ENCODE measurements at places on chromosomes 16 and 17.

- no peak for DNase-seq
These were observed 31.2 kb downstream of the CIBAR2 start for GRCh38 chr16:85081038-85081437.

DNA sequence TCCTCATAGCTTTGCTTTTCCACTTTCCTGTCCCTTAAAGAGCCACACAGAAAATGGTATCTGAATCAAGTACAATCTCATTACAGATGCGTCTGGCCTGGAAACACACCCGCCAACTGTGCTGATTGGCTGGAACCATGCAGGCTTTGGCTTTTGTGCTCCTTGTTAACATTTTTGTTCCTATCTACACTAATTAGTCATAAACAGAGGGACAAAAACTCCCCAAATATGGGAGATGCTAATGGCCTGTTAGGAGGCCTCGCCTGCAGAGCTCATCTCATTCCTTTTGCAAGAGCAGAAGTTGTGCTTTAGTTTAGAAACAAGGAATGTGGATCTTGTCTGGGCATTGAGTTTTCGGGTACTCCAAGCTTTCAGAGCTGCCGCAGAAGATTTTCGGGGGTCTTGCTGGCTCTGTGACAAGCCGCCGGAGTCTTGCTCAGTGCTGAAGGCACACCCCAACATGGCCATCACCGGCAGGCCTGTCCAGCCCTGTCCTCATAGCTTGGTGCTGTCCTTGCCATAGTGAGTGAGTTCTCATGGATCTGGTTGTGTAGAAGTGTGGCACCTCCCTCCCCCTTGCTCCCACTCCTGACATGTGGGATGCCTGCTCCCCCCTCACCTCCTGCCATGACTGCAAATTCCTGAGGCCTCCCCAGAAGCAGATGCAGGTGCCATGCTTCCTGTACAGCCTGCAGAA lies 69.8 kb downstream of the METRNL start:
- DNase-seq = peak; percentile 39

DNA sequence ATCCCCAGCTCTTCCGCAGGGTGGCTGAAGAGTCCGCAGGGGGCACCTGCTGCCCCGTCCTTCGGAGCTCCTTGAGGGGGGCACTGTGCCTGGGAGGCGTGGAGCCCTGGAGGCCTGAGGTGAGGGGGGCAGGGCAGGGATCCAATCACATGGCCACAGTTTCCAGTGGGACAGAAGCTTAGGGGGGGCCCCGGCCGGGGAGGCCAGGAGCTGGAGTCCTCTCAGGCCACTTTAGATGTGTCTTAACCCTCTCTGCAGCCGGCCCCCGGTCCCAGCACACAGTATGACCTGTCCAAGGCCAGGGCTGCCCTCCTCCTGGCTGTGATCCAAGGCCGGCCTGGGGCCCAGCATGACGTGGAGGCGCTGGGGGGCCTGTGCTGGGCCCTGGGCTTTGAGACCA lies 10.8 kb downstream of the ZNF213 start:
- DNase-seq = peak; percentile 69

- DNase-seq = peak; percentile 94
These were observed 2.6 kb upstream of the TSPOAP1 start for GRCh38 chr17:58330997-58331814.

GRCh38 chr17:57892820-57893595 lies 43.2 kb upstream of the MRPS23 start:
- DNase-seq = peak; percentile 90

DNA sequence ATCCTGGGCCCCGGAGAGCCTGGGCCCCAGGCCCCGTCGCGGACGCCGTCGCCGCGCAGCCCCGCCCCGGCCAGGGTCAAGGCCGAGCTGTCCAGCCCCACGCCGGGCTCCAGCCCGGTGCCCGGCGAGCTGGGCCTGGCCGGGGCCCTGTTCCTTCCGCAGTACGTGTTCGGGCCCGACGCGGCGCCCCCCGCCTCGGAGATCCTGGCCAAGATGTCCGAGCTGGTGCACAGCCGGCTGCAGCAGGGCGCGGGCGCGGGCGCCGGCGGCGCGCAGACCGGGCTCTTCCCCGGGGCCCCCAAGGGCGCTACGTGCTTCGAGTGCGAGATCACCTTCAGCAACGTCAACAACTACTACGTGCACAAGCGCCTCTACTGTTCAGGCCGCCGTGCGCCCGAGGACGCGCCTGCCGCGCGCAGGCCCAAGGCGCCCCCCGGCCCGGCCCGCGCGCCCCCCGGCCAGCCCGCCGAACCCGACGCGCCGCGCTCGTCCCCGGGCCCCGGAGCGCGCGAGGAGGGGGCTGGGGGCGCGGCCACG lies 36.8 kb upstream of the ZC3H18 start:
- DNase-seq = no peak

DNA sequence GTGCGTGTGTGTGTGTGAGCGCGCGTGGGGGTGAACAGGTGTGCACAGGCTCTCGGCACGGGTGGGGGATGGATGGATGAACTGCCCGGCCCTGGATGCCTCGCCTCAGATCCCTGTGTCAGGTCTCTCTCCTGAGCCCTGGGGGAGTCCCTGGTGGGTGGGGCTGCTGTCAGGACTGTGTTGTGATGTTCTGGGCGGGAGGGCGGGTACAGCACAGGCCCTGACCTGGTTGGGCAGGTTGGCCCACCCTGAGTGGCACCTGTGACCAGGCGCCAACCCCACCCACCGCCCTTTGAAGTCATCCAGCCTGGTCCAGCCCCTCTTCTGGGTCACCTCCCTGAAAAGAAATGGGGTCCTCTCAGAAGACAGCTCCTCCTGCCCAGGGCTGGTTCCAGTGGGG lies 41.6 kb upstream of the TAC4 start:
- DNase-seq = no peak

- DNase-seq = no peak
These were observed 11.6 kb downstream of the SLC13A2 start for GRCh38 chr17:28485049-28485448.

GRCh38 chr17:57016764-57017116 lies 38.8 kb downstream of the SCPEP1 start:
- DNase-seq = no peak

GRCh38 chr16:64730261-64730660 lies 391.6 kb downstream of the CDH11 start:
- DNase-seq = no peak

DNA sequence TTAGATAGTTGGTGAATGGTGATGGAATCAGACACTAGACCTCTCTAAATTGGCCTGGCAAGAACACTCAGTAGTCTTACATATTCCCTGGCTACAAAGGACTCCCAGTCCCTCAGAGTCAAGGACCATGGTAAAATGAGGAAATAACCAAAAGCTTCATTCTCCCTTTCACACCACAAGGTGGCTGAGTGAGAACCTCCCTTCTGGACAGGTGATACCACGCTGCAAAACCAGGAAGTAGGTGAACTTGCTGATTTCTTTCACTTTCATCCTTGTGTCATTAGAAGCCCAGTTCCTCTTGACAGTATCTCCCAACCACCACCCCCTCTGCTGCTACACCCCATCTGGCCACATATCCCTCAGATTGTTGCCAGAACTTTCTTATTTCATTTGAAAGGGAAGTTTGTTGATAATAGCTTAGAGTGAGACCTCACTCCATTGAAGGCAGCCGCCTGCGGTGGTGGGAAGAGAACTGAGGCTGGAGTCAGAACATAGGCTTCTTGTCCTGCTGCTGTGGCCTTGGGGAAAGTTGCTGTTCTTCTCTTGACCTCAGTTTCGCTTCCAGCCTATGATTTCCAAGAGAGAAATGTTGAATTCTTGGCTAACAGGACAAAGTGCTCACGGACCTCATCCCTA lies 290.6 kb upstream of the CCL2 start:
- DNase-seq = no peak

- no peak for DNase-seq
These were observed 17.6 kb upstream of the HELZ start for GRCh38 chr17:67262435-67263117.

GRCh38 chr16:53626811-53627210 lies 76.8 kb downstream of the RPGRIP1L start:
- no peak for DNase-seq

- no peak for DNase-seq
These were observed 160.2 kb upstream of the LHX1 start for GRCh38 chr17:36777118-36777517.

DNA sequence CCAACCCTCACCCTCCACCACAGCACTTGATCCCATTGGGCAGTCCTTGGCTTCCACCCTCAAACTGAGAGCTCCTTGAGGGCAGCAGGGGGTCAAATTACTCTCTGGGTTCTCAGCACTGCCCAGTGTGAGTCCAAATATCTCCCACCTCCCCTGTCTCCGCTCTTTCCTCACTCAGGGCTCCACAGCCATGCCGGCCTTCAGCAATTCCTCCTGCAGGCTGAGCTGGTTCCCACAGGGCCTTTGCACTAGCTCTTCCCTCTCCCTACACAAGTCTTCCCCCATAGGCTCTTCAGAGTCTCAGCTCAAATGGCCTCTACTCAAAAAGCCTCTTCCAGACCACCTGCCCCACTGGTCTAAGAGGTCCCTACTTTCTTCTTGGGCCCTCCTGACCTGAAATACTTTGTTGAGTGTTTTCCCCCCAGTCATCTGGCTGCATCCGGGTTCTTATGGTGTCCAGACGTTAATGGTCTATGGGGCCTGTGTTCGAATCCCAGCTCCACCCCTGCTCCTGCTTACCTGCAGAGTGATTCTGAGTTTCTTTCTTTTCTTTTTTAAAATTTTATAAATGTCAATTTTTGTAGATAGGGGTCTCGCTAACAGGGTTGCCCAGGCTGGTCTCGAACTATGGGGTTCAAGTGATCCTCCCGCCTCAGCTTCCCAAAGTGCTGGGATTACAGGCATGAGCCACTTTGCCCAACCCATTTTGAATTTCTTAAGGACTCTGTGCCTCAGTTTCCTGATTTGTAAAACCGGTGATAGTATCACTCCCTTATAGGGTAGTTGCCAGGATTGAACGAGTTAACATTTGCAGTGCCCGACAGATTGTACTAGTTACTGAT lies 973 bp upstream of the IL4R start:
- DNase-seq = no peak

- no peak for DNase-seq
These were observed 344.7 kb downstream of the GRIN2A start for GRCh38 chr16:9837481-9837880.

- no peak for DNase-seq
These were observed 19.4 kb downstream of the RHOT1 start for GRCh38 chr17:32161506-32162365.

DNA sequence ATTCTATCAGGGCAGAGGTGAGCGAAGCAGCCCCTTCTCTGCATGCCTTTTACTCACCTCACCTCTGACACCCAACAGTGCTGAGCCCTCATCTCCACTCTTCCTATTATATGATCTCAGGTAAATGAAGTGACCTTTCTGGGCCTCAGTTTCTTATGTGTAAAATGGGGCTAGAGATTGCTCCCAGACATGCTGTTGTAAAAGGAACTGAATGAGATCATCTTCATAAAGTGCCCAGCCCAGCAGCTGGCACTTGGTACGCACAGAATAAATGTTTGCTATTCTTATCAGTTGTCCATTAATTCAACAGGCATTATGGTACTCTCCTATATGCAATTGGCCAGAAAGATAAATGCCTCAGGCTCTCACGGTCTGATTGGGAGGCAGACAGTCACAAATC lies 4.5 kb upstream of the GALK1 start:
- no peak for DNase-seq

DNA sequence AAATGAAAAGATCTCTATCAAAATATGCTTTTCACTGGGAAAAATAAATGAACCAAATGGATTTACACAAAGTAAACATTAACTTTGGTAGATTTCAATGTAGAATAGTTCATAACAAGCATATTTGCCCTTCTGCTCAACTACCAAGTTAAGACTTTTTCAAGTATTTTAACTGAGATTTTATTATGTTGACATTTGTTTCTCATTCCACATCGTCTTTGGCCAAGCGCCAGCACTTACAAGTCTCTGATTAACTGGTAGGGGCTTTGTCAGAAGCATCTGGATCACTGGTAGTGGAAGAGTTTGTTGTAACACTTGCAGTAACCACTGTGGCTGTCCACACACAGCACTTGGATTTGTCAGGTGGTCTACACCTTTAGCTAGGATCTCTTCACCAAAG lies 22.9 kb downstream of the SLFN12L start:
- no peak for DNase-seq

GRCh38 chr17:77098884-77099545 lies 41.8 kb upstream of the SEC14L1 start:
- DNase-seq = no peak
